Immature natural killer cell (primary cell): ENCODE measurements at places on chromosomes 7 and 10.
A peak's percentile ranks its signal among the peaks of the same experiment; 100 is the strongest.

GRCh38 chr7:100963386-100963785 is 6.0 kb upstream of the MUC12 start:
- no peak for DNase-seq

DNA sequence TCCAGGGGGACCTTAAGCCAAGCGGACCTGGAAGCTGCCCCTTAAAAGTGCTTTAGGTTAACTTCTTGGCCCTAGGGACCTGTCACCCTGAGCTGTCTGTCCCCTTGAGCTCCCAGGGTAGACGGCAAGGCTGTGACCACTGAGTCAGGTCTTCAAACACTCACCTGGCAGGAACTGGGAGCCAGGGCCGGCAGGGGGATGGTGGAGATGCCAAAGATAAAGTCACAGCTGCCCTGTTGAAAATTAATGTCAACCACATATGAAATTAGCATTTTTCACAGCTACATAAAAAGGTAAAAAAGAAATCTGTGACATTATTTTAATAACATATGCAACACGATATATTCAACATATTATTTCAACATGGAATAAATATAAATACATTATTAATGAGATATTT is 271.0 kb downstream of the GFRA1 start:
- no peak for DNase-seq

DNA sequence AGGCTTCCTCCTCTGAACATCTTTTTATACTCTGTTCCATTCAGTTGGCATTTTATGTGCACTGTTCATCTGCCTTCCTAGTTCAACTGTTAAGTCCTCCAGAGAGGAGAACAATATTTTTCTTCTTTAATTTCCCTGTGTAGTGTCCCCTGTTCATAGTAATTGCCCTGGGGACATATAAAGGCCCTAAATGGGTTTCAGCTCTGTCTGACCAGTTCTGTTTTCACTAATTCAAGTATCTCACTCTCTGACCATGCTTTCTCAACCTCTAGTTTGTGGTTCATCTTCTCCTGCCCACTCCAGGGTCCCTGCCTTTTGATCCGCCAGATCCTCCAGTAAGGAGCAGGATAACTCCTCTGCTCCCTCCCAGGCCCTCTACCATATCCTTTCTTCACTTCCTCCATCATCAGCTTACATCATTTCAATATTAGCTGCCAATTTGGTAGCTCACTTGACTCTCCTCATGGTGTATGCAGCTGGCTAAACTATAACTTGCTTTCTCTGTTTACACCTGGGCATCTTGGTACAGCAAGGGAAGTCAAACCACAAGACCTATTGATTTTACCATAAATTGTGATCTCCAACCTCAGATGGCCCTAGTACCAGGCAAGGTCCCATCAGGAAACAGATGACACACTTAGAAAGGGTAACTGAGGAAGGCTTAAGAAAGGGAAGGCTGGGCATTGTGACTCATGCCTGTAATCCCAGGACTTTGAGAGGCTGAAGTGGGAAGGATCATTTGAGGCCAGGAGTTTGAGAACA is 17.7 kb upstream of the C10orf67 start:
- DNase-seq, result no peak

DNA sequence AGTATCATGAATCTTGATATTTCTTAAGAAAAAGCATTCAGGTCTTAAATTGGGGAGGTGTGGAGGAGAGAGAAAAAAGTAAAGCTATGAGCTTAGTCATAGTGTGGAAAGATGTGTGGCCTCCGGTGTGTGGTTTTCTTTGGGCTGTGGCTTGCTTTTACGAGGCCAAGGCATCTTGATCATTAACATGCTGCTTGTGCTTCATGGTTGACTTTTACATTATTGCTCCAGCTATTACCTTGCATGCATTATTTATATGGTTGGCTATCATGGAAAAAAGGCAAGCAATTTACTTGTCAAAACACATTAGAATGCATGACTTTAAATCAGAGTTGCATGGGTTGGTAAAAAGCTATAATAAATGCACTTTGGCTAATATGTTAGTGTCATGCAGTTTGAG is 300.7 kb upstream of the ADARB2 start:
- DNase-seq, result no peak

DNA sequence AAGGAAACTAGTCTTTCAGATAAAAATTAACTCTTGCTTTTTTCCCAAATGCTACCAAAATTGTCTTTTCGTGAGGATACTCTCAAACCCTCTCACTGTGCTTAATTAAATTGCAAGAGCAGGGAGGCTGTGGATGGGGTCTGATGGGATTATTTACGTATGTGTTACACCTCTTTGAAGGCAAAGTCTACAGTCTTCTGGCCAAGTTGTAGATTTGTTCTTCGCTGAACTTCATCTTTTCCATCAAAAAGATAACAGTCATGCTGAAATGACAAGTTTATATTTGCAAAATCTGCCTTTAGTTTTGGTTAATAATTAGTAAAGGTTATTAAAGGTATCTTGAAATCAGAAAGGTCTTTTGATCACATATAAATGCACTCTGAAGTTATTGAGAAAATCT is 22.7 kb downstream of the A1CF start:
- DNase-seq, result no peak

GRCh38 chr7:117997862-117998825 is 124.9 kb upstream of the CTTNBP2 start:
- DNase-seq, result no peak

DNA sequence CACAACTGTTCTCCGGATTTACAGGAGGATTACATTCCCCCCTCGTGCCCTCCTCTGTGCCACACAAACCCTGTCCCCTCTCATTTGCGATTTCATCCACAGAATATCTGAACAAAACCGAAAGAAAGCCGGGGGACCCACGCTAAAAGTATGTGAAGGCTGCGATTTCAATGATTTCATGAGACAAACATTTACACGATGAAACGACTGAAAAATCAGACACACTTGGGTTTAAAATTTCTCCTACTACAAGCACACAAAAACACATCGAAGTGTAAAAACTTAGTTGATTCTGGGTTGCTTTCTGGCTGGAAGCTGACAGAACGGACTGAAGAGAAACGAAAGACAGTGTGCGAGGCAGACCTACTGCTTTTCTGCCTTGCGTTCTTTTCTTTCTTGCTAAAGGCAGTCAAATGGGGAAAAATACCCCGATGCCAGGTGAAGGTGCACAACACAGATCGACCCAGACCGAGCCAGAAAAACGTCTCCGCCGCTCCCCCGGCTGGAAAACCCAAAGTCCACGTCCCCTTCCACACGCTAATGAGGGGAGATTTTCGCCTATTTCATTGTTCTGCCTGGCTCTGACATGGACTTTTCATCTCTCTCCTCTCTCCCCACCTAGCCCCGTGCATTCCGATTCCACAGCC is 1.2 kb downstream of the HIPK2 start:
- DNase-seq, result peak; percentile 40

DNA sequence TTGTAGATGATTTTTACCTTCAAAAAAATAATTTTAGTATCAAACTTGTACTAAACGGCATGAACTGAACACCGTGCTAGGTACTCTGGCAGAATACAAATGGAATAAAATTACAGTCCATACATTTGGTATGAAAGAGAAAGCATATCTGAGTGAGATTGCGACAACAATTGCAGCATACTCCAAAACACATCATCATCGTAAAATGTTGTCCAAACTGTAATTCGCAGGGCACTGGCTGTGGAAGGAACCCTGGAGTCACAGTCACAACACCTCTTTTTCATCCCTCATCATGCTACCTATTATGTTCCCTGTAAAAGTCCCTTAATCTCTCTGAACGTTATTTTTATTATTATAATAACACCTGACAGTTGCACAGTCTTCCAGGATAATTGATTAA is 13.5 kb downstream of the CREM start:
- DNase-seq, result no peak

GRCh38 chr7:2504128-2504888 is 15.3 kb upstream of the LFNG start:
- no peak for DNase-seq

DNA sequence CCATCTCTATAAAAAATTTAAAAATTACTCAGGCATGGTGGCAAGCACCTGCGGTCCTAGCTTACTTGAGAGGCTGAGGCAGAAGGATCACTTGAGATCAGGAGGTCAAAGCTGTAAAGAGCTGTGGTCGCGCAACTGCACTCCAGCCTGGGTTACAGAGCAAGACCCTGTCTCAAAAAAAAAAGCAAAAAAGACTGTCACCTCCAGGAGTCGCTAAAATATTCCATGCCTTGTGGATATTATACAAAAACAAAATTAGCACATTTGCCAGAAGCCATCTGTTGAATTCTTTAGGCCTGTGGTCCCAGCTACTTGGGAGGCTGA is 87.0 kb upstream of the SDK1 start:
- DNase-seq, result no peak

- DNase-seq, result no peak
These were observed 59.7 kb downstream of the NRF1 start for GRCh38 chr7:129671266-129671665.

DNA sequence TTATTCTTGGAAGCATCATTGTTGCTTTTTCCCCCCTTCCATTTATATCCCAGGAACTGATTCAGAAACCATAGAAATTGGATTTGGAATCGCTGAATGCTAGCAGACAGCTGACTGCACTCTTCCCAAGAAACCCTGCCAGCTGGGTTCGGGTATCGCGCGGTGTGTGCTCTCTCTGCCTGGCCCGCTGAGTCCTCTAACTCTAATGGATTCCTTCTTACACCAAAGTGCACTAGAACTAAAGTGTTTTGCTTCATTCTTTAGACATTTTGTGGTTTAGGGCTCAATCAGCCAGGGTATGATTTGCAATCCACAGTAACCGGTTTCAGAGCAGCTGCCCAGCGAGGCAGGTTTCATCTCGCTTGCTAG is 92.2 kb downstream of the EGFR start:
- DNase-seq, result no peak

GRCh38 chr7:111654343-111654742 is 92.1 kb upstream of the IMMP2L start:
- no peak for DNase-seq

DNA sequence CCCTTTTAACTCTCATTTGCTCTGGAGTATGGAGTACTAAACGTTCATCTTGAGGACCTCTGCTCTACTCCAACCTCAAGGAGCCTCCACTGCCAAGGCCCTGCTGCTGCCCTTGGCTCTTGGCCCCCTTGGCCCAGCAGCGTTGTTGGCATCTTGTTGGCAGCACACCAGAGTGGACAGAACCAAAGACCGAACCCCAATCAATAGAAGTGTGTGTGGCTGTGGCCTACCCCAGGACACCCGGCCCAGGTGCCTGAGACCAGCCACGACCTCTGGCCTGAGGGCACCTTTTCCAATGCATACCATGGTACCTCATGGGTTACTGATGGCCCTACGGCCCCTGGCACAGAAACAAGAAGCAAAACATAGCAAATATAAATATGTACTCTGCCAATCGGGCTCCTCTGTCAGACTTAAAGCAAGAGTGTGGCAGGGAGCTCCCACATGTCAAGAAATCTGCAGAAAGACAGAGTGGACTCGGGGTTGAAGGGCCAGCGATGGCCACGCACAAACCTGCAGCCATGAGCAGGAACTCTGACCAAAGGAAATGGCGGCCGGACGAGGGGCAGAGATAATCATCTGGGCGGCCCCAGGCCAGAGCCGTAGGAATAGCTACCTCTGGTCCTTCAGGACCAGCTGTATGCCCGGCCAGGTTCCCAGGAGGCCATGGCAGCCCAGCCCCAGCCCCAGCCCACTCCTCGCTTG is 2.9 kb downstream of the NPC1L1 start:
- no peak for DNase-seq

DNA sequence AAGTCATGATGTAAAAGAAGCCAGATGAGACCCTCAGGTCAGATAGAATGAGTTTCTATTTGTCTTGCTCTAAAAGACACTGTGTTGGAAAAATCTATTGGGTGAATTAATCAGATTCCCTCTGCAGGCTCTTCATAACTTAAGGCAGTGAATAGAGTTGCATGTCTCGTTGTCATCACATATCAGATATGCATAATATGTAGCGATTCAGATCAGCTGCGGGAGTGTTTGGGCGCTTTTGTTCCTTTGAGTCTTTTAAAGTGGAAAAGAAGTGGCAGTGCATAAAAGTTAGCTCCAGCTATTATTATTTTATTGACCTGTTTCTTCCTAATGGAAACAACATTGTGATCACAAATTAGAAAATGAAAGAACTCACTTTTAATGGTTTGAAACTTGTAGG is 84.4 kb downstream of the CDK14 start:
- no peak for DNase-seq

DNA sequence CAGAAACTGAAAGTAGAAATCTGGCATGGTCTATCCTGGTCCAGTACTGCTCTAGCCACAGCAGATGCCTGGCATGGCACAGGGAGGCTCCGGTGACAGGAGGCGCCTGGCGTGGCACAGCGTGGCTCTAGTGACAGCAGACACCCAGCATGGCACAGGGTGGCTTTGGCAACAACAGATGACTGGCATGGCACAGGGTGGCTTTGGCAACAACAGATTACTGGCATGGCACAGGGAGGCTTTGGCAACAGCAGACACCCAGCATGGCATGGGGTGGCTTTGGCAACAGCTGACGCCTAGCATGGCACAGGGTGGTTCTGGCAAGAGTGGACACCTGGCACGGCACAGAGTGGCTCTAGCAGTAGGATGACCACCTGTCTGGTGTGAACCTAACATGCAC is 480.5 kb upstream of the FOXK1 start:
- no peak for DNase-seq

DNA sequence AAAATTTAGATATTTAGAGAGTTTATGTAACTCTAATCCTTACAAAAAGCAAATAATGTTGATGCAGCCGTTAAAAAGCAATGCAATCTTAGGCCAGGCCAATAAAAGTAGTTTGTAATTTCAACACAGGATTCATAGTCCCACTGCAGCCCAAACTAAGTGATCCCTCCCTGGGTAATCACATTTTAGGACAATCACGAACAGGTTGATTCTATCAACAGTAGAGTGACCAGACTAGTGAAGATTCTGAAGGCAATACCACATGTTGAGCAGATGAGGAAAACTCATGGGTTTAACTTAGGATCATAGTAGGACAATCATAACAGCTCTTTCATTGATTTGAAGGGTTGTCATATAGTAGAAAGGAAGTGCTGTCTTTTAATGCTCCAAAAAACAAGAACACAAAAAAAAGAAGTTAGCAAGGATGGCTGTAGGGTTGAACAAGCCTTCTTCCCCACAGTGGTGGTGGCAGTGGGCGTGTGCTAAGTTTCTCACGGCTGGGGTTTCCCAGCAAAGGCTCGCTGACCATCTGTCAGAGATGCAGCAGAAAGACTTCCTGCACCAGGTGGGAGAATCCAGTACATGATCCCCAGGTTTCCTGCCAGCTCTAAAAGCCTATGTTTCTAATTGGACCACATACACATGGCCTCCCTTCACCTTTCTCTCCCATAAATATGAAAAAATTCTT is 212.2 kb downstream of the CHRM2 start:
- no peak for DNase-seq
